ENCODE measurements at places on chromosomes 1 and 21.

GRCh38 chr1:17973694-17974093 lies 133.9 kb upstream of the IGSF21 start:
- DNase-seq: no peak

- no peak for DNase-seq
Observed at GRCh38 chr1:178048883-178049282, 45.0 kb upstream of the RASAL2 start.

DNA sequence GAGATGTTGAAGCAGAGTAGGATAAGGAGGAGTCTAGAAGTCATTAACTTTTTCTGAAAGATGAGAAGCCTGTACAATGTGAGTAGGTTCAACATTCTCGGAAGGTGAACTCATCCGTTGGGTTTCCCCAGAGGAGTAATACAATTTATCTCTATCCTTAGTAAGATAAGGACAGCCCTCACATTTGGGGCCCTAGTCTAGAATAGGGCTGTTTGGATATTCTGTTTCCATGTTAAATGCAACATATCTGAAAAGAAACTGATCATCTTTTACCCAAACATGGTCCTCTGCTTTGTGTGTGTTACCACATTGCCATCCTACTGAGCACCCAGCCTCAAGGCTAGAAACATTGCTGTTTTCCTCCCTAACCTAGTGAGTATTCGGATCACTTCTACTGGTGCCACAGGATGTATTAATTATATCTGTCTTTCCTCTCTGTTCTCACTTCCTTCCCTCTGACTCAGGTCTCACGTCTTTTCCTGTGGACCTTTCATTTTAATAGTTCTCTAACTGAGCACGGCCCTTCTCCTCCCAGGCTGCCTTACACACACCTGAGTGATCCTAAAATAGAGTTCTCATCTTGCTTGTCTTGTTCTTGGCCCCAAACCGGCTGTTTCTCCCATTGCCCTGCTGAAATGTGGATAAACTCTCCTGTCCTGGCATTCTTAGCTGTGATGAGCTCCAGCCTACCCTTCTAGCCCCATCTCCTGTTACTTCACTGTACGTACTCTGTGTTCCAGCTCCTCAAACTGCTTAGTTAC lies 91.7 kb downstream of the CDC14A start:
- DNase-seq: no peak

- no peak for DNase-seq
Observed at GRCh38 chr21:31284797-31285397, 59.2 kb downstream of the TIAM1 start.

All from keratinocyte (primary cell).